CD4-positive, alpha-beta T cell treated with Interleukin-21 for 1 hour (primary cell): ENCODE measurements at places on chromosomes 3 and 15.

DNA sequence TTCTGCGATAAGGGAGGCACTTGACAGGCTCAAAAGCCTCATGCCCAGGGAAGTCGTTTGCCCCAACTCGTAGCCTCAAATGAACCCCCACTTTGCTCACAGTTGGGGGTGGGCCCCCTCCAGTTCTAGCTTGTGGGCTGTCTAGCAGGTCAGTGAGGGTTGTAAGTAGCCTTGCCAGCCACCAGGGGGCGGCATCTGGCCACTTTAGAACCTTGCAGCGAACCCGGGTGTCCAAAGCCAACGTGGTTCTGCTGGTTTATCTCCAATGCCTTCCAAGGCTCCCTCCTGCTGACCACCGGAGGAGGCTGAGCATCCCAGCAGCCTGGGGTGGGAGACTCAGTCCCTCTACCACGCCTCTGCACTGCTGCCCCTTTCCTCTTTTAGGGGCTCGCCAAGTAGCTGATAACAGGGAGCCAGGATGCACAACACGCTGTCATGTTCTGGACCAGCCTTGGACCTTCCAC is 9.2 kb upstream of the RBSN start:
- peak; percentile 76 for DNase-seq

- no peak for DNase-seq
Measured at GRCh38 chr3:58058361-58059263, 50.4 kb downstream of the FLNB start.

DNA sequence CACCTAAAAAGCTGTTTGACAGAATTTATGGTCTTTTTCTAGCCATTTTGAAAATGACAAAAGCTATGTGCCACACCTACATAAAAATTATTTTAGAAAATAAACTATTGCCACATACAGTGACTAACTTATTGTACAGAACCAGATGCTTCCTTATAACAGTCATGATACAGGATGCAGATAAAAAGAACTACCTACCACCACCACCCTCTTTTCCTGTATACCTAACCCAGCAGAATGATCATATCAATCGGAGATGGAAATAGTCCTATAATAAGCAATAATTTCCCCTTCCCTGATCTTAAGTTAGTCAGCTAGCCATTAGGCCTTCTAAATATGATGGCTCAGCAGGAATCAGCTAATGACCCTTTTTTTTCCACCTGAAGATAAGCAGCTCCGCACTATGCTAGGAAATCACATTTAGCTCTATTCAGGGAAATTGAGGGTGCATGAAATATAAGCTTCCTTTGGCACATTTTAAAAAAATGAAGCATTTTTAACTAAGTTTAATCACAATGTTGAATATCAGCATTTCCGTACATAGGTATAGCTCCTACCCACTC is 155.5 kb upstream of the SETMAR start:
- DNase-seq, result no peak

- peak; percentile 40 for DNase-seq
Measured at GRCh38 chr15:40762919-40763800, 708 bp upstream of the GCHFR start.

GRCh38 chr3:159779883-159780282 is 208.8 kb upstream of the IL12A start:
- DNase-seq, result no peak

DNA sequence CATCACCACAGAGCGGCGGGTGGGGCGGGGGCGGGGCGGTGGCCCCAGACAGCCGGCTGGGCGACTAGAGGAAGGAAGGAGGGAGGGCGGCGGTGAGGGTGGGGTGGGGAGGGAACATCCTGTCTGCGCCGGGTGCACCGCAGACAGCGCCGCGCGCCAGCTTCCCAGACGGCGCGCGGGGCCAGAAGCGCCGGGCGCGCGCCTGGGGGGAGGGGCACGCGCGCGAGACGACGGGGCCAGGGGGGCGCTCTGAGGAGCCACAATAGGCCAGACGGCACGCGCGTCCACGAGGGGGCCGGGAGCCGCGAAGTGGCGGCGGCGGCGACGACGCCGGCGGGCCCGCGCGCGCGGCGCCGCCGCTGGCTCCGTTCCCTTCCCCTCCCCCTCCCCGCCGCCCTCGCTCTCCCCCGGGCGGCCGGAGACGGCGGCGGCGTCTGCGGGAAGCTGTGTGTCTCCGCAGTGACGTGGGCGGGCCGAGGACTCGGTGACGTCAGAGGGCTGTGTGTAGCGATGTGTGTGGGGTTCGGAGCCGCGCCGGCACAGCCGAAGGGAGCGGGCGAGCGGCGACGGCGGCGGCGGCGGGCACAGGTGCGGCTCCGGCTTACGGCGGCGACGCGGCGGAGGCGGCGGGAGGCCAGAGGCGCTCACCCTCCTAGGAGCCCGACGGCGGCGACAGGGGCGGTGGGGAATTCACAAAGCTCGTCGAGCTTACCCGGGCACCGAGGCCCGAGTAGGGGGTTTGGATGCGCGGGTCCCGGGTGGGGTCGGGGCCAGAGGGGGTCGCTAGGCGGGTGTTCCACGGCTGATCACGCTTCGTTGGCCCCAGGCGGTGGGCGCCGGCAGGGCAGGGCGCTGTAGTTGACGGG is at the start of gene SKIL:
TSS of gene SKIL (plus strand) at position 540 of the 866 bp plus-strand sequence. CDS start 2,617 bp downstream, outside the sequence.
- peak; percentile 98 for DNase-seq
